ENCODE measurements at places on chromosomes 5 and 9.

DNA sequence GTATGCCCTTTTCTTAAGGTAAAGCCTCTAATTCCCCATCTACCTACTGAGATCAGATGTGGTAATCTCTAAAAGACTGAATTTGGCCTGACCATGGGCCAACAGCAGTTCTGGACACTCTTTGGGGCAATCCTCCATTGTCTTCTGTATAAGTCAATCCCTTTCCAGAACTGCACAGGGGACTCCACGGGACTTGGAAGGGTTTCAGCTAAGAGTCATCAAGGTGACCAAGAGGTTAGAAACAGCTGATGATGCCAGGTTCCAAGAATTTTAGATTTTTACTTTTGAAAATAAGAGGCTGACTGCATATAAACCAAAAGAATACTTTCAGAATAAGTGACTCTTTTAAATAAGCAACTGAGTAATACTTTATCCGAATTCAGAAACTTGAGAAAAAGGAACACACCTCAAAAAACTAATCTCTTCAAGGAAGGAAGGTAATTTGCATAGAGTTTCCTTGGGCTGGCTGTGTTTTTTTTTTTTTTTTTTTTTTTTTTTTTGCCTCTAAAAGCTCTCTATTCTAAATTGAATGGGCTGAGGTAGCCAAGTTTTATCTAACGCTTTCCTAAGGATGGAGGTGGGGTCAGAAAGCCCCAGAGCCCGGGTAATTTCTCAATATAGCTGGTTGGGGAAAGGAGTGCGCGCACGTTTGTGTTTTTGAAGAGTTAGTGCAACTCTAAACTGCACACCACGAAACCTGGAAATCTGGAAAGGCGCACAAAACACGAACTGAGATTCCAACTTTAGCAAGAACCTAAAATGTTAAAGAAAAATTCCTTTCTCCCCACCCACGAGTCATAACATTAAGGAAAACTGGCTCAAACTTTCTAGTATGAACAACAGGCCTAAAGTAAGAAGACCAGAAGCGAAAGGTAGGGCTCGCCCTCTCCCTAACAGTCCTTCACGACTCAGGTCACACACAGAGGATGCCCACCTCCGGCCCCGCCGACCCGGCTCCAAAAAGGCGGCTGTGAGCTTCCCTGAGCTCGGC, 1.3 kb downstream of the VCP start:
- DNase-seq = no peak

GRCh38 chr5:176955895-176956294, 50.7 kb downstream of the UIMC1 start:
- no peak for DNase-seq

GRCh38 chr5:122705851-122706250, 69.0 kb upstream of the SNX2 start:
- DNase-seq = no peak

- no peak for DNase-seq
Measured at GRCh38 chr9:34984049-34984448, 5.5 kb upstream of the DNAJB5 start.

GRCh38 chr9:99779277-99779676, 42.4 kb upstream of the NR4A3 start:
- no peak for DNase-seq

GRCh38 chr9:130023144-130023787, 19.7 kb downstream of the FNBP1 start:
- DNase-seq = no peak

DNA sequence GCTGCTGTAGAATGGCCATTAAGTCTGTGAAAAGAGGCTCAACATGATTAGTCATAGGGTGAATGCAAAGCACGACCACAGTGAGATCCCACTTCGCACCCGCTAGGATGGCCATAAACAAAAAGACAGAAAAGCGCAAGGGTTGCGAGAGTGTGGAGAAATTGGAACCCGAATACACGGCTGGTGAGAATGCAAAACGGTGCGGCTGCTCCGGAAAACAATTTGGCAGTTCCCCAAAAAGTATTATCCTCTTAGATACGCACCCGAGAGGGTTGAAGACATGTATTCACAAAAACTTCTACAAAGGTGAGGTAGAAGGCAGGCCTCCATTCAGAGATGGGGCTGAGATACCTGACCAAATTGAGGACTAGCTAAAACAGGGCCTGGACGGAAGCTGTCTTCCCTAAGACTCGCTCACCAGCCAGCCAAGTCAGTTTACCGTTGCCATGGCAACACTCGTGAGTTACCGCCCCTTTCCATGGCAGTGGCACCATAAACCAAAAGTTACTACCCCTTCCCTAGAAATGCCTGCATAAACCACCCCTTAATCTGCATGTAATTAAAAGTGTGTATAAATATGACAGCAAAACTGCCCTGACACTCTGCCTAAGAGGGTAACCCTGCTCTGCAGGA, 726 bp upstream of the PSMB7 start:
- no peak for DNase-seq

- no peak for DNase-seq
Measured at GRCh38 chr5:87845734-87846133, 422.9 kb downstream of the TMEM161B start.

- no peak for DNase-seq
Measured at GRCh38 chr5:93510626-93511380, 70.2 kb downstream of the NR2F1-AS1 start.

DNA sequence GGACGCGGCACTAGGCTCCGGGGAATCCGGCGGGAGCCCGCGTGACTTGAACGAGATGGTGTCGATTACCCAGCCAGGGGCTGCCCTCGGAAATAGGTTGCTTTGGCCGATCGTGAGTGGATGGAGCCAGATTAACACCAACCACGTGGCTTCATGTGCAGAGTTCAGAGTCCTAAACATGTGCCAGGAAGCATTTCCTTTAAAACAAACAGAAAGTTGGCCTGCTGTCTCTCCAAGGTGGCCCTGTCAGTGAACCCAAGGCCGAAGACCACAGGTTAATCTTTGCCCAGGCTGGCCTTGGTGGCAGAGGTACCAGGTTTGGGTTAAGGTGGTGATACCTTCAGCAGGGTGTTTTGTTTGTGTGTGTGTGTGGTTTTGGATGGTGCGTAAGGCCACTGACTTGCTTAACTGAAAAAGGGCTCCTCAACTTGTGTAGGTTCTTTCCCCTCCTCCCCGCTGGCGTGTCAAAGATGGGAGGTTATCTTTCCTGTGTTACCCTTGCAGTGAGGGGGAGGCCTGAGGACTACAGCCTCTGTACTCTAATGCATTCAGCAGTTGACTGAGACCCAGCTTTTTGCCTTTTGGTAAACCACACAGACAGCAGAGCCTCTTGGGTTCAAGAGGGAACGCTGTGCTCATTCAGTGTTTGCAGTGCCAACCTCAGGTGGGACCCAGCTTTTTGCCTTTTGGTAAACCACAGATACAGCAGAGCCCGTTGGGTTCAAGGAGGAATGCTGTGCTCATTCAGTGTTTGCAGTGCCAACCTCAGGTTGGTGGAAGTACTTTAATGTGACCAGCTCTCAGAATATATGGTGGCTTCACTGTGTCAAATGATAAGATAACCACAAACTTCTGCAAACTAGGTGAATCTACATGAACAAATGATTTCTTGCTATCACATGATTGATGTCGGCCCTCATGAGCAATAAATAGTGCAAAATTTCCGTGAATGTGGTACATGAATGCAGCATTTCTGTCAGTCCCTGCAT, 1.4 kb downstream of the IQGAP2 start:
- DNase-seq = peak; percentile 89

DNA sequence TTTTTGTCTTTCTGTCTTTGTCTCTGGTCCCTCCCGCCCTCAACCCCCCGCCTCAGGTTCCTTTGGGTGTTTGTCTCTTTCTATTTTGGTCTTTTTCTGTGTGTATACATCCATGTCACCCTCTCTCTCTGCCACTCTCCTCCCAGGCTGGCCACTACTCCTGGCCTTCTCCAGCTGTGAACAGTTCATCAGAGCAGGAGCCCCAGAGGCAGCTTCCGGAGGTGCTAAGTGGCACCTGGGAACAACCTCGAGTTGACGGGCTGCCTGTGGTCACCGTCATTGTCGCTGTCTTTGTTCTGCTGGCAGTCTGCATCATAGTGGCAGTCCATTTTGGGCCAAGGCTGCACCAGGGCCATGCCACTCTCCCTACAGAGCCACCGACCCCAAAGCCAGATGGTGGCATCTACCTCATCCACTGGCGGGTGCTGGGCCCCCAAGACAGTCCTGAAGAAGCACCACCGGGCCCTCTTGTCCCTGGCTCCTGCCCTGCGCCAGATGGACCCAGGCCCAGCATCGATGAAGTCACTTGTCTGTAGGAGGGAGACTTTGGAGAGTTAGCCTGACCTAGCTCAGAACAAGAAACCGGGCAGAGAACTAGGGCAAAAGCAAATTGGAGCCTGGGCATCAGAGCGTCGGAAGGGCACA, 1.7 kb downstream of the SMIM33 start:
- no peak for DNase-seq

GRCh38 chr5:165459232-165459631, 1953.8 kb downstream of the MAT2B start:
- DNase-seq = no peak

- DNase-seq = no peak
Measured at GRCh38 chr9:11871852-11872251, 821.3 kb upstream of the TYRP1 start.

GRCh38 chr5:170168797-170169196, 63.1 kb downstream of the FOXI1 start:
- no peak for DNase-seq

DNA sequence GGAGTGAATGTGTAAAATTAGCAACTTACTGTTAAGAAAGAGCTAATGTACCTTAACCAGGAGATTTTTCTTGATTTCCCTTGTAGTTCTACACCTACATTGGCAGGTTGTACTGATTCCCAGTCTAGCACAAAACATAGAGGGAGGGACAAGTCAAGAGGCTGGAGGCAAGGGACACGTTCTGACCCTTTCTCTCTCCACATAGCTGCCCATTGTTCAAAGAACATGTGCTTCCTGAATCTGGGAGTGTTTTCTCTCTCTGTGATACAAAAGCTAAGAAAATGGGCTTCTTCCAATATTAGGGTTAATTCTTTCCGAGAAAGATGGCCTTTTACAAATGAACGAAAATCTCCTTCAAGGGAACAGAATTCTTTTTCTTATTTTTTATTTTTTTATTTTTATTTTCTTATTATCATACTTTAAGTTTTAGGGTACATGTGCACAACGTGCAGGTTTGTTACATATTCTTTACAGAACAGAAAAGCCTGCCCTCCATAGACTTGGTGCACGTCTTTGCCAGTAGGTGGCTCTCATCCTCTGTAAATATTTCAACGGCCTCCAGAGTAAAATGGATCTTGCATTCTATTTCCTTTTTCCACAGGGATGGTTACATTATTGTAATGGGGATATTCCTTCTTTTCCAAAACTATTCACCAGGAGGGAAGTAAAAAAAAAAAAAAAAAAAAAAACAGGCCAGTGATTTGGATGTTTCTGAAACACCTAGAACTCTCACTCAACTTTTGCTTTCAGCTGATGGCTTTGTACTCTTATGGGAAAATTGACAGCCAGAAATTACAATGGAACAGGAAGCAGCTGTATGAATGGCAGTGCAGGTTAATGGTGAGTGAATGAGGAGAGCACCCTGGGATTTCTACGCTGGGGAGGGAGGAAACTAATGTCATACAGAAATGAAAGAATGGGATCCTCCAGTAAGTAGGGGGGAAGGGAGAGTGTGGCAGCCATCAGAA, 13.1 kb upstream of the IFNA5 start:
- DNase-seq = no peak

DNA sequence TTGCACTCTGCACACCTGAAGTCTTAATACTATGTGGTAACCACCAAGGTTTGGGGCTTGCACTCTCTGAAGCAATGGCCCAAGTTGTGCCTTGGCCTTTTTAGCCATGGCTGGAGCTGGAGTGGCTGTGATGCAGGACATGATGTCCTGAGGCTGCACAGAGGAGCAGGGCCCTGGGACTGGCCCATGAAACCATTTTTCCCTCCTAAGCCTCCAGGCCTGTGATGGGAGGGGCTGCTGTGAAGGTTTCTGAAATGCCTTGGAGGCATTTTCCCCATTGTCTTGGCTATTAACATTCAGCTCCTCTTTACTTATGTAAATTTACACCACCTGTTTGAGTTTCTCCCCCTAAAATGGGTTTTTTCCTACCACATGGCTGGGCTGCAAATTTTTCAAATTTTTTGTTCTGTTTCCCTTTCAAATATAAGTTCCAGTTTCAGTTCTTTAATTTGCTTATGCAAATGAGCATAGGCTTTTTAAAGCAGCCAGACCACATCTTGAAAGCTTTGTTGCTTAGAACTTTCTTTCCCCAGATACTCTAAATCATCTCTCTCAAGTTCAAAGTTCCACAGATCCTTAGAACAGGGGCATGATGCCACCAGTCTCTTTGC, 237.4 kb upstream of the DMAC1 start:
- DNase-seq = no peak

- no peak for DNase-seq
Measured at GRCh38 chr9:7316166-7316795, 483.3 kb downstream of the DMAC1 start.

DNA sequence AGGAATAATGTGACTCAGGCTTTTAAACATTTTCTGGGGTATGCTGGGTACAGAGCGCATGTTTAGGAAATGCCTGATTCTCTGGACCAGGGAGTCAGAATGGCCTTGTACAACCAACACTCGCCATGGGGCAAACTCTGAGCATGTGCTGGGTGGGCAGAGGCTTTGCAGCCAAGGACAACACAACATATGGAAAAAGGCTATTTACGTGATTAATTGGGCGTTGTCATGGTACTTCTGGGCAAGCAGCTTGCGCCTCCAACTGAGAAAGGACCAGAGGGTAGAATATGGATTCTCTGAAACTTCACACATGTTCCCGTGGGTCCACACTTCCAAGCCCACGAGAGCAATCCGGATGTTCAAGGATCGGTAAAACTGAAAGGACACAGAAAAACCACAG, 49.1 kb downstream of the NIPAL4 start:
- DNase-seq = no peak

DNA sequence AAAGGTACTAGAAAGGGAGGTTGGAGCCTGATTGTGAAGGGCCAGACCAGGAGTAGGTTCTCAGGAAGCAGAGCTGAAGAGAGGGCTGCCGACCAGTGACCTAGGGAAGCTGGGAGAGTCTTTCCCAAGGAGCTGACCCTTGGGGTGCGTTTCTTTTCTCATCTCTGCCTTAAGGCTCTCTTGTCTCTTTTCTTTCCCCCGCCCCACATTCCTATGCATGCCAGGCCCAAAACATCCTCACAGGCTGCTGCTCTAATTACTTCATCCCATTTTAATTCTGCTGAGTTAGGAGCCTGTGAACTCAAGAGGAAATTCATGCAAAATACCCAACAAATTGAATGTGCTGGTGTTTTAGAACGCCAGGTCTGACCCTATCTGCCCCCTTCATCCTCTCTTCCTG, 46.9 kb upstream of the HSPA9 start:
- DNase-seq = no peak

GRCh38 chr5:157544623-157544989, 31.0 kb downstream of the ADAM19 start:
- no peak for DNase-seq

- no peak for DNase-seq
Measured at GRCh38 chr9:133673258-133673655, 37.1 kb downstream of the DBH start.

Data from stimulated activated naive CD8-positive, alpha-beta T cell treated with anti-CD3 and anti-CD28 coated beads, Interleukin-15, amount 100 ng/mL, for 72 hours (primary cell).